ENCODE measurements at places on chromosomes 13 and 19.

GRCh38 chr13:51148952-51149573, 38.0 kb upstream of the C13orf42 start:
- no peak for DNase-seq

GRCh38 chr19:11405846-11406643, 13.1 kb downstream of the RGL3 start:
- no peak for DNase-seq

- no peak for DNase-seq
Measured at GRCh38 chr13:27024074-27024461, 147.5 kb downstream of the USP12 start.

DNA sequence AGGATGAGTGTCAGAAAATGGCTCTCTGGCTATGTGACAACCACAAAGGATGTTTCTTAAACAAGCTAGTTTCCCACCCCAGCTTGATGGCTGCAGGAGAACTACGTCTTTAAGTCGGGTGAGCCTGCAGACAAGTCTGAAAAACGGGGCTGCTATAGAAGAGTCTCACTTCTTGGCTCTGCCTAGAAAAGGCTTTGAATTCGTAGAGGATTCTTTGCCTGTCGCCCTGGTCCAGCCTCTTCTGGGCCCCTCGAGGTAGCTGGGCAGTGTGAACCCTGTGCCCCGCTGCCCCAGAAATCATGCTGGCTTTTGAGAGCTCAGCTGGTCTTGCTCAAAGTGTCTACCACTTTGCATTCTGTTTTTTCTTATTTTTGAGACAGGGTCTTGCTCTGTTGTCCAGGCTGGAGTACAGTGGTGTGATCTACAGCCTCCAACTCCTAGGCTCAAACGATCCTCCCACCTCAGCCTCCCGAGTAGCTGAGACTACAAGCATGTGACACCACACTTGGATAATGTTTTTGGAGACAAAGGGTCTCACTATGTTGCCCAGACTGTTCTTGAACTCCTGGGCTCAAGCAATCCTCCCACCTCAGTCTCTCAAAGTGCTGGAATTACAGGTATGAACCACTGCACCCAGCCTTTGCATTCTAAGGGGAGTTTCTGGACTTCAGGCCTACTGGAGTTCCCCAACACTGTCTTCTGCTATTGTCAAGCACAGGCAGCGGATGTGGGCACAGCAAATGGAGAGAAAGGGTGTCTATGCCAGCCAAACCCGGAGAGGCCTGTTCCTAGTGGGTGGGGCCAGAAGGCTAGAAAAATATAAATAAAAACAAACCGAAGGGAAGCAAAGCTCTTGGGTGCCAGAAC, 6.5 kb downstream of the CEBPA start:
- no peak for DNase-seq

DNA sequence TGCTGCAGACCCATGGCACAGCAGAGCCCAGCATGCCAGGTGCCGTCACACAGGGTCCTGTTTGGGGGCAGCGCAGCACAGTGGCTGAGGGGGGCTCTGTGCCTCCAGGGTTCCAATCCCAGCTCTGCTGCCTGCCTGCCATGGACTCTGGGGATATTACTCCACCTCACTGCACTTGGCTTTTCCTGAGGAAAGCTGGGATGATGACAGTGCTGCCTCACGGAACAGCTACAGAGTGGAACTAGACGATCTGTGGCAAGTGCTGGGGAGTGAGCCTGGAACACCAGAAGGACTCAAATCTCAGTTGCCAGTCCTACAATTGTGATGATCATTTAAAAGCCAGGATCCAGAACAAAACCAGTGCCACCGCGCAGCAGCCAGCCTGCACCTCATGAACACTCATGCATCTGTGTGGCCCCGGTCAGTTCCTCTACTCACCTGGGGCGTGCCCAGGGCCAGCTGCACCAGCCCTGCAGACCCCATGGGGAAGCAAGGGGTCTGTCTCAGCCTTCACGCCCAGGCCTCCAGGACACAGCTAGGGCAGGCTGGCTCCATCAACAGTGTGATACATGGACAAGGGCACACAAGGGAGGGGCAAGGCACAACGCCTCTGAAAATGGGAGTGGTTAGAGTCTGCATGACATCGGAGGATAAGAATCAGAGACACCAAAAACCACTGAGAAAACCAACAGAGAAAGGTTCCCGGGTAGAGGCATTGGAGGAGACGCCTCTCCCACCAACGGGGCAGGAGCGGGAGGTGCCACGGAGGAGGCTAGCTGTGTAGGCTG, 55.2 kb downstream of the ATP7B start:
- DNase-seq, result no peak

DNA sequence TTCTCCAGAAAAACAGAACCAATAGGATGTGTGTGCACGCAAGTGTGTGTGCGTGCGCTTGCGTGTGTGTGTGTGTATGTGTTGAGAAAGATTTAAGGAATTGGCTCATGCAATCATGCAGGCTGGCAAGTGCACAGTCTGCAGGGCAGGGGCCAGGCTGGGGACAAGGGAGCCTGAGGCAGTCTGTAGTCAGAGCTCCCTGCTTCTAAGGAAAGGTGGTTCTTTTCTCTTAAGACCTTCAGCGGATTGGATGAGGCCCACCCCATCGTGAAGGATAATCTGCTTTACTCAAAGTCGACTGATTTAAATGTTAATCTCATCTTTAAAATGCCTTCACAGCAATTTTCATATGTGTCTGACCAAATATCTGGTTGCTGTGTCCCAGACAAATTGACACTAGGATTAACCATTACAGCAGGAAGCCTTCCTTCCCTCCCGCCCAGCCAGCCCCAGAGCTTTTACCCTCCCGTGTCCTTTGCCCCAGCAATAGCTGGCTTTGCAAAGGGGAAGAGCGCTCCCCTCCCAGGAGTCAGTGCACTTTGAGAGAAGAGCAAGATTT, 15.0 kb upstream of the NAXD start:
- DNase-seq, result no peak

- DNase-seq, result no peak
Measured at GRCh38 chr19:11053817-11054195, 35.5 kb upstream of the LDLR start.

- no peak for DNase-seq
Measured at GRCh38 chr13:20647758-20648157, 55.7 kb upstream of the IL17D start.

DNA sequence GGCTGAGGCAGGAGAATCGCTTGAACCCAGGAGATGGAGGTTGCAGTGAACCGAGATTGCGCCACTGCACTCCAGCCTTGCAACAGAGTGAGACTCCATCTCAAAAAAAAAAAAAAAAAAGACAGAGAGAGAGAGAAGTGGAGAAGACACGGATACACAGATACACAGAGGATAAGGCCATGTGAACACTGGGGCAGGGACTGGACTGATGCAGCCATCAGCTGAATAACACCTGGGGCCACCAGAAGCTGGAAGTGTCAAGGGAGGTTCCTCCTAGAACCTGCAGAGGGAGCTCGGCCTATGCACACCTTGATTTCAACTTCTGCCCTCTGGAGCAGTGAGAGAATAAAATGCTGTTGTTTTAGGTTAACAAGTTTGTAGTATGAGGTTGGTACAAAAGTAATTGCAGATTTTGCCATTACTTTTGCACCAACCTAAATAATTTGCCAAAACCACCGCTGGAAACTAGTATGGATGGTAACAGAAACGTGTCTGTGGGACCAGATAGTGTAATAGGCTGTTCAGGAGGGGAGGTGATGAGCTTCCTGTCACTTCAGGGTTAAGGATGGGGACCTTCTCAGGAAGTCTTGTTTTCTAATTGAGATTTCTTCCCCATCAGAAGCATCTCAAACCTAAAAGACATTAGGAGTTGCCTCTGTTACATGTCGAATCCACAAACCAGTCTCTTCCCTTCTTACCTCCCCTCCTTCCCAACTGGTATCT, 36.4 kb upstream of the IGSF23 start:
- no peak for DNase-seq

- DNase-seq, result no peak
Measured at GRCh38 chr19:4552525-4552819, 7.0 kb downstream of the SEMA6B start.

- DNase-seq, result no peak
Measured at GRCh38 chr13:71829547-71829946, 37.5 kb downstream of the DACH1 start.

DNA sequence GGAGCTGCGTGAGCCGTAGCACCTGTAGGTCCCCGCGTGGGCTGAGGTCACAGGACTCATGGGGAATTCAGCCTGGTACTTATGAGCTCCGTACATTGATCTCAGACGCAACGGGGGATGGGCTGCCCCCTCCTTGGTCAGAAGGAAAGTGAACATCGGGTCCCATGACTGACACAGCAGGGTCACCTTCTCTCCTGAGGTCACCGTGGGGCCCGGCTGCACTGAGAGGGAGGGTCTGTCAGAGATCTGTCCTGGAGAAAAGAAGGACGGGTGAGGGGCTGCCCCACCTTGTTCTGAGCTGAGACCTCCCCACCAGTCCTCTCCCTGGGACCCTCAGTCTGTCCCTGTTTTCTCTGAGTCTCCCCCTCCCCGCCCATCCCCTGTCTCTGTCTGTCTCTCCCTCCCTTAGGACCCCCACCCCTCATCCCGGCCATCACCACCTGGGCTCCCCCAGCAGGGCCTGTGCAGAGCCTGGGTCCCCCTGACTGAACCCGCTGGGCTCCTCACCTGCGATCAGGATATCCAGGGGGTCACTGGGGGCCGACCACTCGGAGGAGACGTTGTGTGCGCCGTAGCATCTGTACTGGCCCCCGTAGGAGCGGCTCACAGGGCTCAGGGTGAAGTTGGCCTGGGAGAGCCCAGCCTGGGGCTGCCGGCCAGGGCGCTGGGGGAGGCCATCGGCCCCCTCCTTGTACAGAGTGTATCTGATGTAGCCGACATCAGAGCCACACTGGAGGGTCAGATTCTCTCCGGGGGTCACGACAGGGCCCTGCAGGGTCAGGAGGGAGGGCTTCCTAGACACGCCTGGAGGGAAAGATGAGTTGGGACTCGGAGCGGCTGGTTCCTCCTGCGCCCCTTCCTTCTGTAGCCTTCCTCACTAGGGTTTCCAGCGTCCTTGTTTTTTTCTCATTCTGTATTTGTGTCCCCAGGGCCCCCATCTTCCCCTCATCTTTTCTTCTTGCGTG, 1.8 kb downstream of the LILRA4 start:
- DNase-seq, result no peak

DNA sequence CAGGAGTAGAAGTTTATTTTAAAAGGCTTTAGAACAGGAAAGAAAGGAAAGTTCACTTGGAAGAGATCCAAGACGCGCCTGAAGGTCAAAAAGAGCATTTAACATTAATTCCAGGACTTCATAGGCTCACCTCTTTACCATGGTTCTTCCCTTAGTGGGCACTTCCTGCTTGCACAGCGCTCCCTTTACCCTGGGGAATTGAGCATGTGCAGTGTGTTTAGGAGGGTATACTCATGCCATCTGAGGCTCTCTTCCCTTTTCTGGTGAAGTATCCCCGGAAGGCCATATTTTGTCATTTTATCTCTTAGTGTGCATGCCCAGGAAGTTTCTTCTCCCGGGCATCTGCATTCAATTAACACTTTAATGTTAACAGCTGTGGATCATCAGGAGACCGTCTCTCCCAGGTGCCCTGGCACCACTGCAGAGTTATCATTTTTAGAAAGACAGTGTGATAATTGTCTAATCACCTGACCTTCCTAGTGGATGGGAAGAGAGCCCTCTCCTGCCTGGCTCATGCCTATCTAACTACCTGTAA, 66.1 kb upstream of the ABCC4 start:
- no peak for DNase-seq

DNA sequence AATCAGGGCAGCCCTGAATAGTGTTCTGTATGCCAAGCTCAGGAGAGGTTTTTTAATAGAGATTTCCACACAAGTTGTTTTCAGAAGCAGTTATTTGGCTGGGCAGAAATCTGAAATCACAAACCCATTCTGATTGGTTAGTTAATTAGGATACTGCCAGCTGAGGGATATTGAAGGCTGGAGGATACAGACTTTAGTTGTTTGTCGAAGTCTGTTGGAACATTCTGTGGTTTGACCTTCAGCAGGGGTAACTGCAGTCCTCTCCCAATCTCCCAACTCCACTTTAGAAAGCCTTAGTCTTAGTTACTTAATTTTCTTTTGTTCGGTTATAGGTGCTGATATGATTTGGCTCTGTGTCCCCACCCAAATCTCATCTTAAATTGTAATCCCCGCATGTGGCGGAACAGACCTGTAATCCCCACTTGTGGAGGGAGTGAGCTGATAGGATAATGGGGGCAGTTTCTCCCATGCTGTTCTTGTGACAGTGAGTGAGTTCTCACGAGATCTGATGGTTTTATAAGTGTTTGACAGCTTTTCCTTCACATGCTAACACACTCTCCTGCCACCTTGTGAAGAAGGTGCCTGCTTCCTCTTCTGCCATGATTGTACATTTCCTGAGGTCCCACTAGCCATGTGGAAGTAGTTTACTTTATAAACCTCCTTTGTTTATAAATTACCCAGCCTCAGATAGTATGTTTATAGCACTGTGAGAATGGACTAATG, 169.2 kb downstream of the GPC5 start:
- DNase-seq, result no peak

GRCh38 chr13:112803422-112803821, 113.6 kb downstream of the ATP11A start:
- DNase-seq, result no peak

- no peak for DNase-seq
Measured at GRCh38 chr13:97715763-97716162, 237.7 kb upstream of the IPO5 start.

DNA sequence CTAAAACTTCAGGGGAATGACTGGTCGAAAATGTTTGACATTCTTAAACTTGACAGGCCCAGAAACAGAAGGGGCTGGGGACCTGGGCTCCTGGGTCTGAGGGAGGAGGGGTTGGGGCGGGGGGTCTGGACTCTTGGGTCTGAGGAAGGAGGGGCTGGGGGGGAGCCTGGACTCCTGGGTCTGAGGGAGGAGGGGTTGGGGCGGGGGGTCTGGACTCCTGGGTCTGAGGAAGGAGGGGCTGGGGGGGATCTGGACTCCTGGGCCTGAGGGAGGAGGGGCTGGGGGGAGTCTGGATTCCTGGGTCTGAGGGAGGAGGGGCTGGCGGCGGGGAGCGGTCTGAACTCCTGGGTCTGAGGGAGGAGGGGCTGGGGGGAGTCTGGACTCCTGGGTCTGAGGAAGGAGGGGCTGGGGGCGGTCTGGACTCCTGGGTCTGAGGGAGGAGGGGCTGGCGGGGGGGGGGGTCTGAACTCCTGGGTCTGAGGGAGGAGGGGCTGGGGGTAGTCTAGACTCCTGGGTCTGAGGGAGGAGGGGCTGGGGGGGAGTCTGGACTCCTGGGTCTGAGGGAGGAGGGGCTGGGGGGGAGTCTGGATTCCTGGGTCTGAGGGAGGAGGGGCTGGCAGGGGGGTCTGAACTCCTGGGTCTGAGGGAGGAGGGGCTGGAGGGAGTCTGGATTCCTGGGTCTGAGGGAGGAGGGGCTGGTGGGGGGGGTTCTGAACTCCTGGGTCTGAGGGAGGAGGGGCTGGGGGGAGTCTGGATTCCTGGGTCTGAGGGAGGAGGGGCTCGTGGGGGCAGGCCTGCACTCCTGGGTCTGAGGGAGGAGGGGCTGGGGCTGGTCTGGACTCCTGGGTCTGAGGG, 5.5 kb upstream of the KLK6 start:
- DNase-seq, result no peak

- DNase-seq, result no peak
Measured at GRCh38 chr19:1206150-1206863, 729 bp downstream of the STK11 start.

GRCh38 chr13:59463023-59463422, 700.7 kb downstream of the DIAPH3 start:
- no peak for DNase-seq

GRCh38 chr19:16327169-16327475, 2.5 kb downstream of the KLF2 start:
- DNase-seq, result no peak

Measured in cortex of kidney (tissue), 1 donor.